ENCODE measurements at places on chromosomes 12 and 14.

GRCh38 chr14:87008965-87009364, 984.0 kb downstream of the GALC start:
- no peak for DNase-seq

- no peak for DNase-seq
Measured at GRCh38 chr14:61654026-61654425, 41.3 kb upstream of the HIF1A start.

GRCh38 chr14:60771117-60771516, 36.6 kb downstream of the MNAT1 start:
- DNase-seq, result no peak

- DNase-seq, result no peak
Measured at GRCh38 chr14:75519826-75520728, 2.2 kb upstream of the BATF start.

DNA sequence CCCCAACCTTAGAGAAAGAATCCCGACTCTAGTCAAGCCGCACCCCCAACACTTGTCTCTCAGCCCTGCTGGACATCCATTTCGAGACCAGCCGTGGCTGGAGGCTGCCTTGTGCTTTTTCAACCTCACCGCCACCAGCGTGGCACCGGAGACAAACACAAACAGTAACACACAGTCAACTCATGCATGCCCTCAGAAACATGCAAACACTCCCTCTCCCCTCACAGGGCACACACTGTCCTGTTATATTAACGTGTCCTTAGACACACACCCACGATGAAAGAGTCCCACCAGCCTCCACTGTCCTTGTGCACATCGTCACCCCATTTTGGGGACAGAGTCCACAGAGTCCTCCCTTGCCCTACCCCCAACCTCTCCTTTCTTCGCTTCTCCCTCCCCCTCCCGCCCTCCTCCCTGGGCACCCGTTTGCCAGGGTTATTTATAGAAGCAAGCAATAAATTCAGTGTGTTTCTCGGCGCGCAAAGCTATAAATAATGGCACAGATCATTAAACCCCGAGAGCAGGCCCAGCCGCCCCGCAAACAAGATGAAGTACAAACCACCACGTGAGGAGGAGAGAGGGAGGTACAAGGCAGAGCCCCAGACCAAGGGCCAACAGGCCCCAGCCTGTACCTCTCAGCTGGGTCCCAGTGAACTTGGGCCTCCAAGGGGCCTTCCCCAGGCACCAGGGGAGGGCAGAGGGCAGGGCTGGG, 27.9 kb downstream of the SMUG1 start:
- DNase-seq, result no peak

DNA sequence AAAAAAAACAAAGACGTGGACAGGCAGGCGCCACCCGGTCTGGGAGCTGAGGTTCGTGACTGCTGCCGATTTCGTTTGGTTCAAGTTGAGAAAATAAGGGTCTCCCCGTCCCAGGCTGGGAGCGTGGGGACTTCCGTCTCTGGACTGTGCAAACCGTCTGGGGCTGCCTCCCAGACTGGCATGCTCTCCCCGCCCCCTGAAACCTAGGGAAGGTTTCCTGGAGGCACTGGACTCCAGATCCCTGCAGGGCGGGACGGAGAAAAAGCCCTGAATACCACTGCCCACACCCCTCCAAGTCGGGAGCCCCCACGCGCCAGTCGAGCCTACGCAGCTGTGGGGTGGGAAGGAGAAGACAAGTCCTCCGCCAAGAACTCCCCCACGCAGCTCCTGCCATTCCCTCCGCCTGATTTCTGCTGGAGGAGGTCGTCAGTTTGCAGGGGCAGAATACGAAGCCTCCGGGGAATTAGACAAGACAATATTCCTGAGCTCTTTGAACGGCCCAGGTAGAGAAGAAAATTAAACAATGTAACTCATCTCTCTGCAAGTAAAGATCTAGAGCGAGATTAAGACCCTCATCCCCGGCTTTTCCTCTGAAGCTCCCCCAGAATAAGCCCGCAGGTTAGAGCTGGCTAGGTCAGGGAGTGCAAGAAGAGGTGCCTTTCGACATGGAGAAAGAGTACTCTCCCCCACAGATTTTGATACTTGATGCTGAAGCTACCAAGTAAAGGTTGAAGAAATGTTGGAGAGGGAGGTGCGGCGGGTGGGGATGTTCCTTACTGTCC, 10.4 kb upstream of the HOXC13 start:
- DNase-seq, result no peak

- no peak for DNase-seq
Measured at GRCh38 chr14:38755036-38755435, 348.0 kb downstream of the SEC23A start.

DNA sequence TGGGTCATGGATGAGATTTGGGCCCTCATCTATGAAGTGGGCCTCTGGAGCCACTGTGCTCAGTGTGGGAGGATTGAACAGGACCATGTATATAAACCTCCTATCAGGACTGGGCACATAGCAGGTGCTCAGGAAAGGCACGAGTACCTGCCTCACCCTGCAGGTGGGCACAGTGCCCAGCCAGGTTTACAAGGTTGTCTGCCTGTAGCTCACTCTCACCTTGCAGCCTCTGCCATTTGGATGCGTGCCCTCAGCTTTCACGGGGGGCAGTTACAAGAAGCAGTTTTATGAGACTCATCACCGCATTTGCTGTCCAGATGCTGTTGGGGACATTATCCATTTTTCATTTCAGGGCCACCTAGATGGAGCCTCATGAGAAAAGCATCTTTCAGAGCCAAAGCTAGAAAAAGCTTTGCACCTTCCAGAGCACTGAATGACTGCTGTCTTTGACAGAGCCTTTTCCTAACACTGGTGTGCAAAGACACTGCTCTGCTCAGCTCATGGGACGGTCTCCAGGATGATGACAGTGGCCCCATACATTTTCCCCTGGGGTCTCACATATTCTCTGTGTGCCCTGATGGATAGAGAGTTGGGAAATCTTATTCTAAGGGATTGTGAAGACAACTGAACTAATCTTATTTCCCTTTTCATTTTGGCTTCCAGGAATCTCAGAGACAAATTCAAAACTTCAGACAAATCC, 327.5 kb upstream of the RTL1 start:
- no peak for DNase-seq

DNA sequence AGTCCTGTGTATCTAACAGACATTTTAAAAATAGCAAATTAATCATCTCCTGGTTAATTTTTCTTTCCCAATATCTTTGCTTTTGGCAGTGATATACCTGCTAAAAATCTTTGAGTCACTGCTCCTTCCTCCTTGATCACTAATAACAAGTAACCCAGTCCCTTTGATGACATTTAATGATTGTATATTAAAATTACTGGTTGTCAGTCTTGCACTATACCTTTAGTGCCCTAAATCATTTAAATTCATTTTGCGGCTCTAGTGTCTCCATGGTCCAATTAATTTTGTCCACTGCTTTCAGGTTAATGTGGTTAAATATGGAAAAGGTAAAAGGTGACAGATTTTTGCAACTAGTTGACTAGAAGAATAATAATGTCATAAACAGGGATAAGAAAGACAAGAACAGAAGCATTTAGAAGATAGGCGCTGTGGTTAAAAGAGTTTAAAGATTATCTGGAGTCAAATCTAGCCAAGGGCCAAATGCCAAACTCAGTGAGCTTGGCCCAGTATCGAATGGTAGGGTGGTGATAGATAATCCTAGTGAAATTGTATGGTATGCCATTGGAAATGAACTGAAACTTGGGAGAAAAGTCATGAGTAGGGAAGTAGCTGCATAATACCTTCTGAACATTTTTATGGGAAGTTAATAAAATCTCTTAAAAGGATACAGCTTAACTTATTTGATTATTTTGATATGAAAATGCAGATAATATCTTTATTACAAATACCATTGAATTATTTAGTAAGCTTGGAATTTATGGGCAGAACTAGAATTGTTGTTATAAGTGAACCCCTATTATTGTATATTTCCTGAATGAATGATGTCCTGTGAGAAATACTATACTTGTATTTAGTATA, 115.0 kb downstream of the PCNX1 start:
- no peak for DNase-seq

DNA sequence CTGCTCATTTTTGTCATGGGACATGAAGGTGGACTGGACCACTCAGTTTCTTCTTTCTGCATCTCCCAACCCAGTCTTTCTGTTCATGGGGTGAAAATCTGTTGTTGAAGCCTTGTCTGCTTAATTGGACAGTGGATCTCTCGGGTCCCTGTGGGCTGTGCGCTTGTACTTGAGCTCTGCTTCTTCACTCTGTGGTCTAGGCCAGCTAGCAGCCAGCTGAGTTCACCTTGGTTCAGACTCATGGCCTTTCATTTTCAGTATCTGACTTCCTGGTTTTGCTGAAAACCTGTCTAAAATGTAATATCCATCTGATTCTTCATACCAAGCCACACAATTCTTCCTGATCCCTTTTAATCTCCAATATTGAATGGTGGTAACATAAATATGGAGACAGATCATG, 117.2 kb downstream of the LRRK2 start:
- DNase-seq, result no peak

DNA sequence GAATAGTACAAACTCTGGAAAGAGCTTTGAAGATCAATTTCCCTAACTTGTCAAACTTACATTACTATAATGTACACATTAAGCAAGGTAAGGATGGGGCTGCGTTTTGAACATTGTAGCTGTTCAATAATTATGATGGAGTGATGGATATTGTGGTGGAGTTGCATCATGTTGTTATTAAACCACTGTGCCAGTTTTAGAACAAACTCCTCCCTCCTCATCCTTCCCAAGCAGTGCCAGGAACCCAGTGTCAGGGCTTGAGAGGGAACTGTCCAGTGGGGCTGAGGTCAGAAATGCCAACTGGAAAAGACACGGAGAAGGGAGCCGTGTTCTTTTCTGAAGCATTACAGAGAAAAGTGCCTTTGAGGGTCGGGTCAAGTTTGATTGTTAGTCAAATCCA, 31.9 kb upstream of the PAPOLA start:
- no peak for DNase-seq

DNA sequence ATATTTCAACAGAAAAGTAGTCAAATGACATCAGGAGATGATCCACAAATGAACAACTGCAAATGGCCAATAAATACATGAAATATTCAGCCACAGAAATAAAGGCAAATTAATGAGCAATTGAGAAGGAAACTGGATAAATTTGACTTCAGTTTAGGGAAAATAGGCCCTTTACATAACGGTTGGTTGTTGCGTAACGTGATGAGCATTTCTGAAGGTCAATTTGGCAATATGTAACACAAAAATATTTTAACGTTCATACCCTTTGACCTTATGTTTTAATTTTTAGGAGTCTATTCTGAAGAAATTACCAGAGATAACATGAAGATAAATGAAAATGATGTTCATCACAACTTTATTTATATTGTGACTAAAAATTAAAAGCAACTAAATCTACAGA, 14.7 kb upstream of the MSRB3 start:
- DNase-seq, result no peak

DNA sequence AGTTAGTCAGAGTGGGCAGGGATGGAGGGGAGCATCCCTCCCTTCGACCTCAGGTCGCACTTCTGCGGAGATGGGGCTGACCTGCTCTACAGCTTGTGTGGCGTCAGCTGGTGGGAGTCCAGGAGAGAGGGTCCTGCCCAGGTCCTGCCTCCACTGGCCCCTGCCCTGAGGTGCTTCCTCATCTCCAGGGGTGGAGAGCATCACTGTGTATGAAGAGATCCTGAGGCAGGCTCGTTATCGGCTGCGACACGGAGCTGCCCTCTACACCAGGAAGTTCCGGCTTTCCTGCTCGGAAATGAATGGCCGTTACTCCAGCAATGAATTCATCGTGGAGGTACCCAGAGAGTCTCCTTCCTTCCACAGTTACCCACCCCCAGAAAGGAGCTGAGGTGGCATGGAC, 20.2 kb downstream of the CLSTN3 start:
- DNase-seq, result no peak

DNA sequence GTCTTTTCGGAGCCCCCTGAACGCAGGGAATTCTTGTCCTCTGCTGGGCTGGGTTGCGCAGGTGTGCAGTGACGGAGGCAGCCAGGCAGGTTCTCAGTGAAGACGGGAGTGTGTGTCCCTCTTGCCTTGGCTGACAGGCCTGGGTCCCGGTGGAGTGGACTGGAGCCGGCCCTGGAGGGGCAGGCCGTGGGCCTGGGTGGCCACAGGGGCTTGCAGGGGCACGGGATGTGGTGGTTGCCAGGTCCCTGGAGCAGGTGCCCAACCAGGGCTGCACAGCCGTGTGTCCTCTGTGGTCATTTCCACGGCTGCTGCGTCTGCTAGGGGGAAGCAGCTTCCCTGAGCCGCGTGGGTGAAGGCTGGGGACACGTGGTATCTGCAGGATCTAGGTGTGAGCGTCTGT, 79.8 kb downstream of the ADGRD1 start:
- no peak for DNase-seq

GRCh38 chr14:74333909-74334308, 14.4 kb upstream of the VRTN start:
- no peak for DNase-seq

DNA sequence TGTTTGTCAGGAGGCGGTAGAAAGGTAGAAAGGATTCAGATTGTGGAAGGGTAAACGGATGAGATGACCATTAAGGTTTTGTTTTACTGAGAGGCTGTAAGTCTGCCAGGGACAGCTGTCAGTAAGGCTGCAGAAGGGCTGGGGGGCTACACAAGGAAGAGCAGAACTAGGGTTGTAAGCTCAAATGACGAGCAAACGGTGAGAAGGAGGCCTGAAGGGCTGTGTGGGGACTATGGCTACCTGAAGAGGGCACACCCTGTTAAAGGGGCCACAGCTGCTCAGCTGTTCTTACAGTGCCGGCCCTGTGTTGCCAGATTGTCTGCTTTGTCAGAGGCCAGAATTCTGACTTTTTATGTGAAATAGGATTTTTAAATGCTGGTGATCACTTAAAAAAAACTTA, 19.1 kb downstream of the VASH1 start:
- DNase-seq, result no peak

DNA sequence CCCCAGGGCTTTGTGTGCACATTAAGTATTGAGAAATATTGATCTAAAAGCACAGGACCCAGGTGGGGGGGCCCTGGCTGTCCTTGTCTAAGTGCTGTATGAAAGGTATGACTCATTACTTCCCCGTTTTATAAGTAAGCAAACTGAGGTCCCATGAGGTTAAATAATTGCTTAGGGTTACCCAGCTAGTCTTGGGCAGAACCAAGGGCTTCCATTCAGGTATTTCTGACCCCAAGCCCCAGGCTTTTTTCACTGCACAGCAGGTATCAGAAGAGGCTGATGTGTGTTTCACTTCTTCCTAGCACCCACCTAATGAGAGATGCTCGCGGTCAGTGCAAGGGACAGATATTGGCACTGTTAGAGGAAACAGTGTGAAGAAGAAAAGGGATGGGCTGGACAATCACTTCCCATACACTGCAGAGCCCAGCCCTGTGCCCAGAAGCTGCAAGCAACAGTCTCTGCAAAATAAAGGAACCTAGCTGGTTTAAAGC, 4.7 kb upstream of the TC2N start:
- peak; percentile 30 for DNase-seq

GRCh38 chr14:28482251-28483040, 284.1 kb upstream of the FOXG1 start:
- no peak for DNase-seq
